ENCODE measurements at places on chromosomes 16 and 17.
A peak's percentile ranks its signal among the peaks of the same experiment; 100 is the strongest.

- H3K36me3 ChIP-seq: peaks cover 9% of the 10 kb centered on the region
- H3K4me3 ChIP-seq: no peak overlapping the region
- H3K4me1 ChIP-seq: no peaks in the 10 kb centered on the region
- DNase-seq: no peak
- no peaks in the 10 kb centered on the region for H3K27me3 ChIP-seq
Observed at GRCh38 chr17:18889658-18890057, 31.7 kb downstream of the PRPSAP2 start.

DNA sequence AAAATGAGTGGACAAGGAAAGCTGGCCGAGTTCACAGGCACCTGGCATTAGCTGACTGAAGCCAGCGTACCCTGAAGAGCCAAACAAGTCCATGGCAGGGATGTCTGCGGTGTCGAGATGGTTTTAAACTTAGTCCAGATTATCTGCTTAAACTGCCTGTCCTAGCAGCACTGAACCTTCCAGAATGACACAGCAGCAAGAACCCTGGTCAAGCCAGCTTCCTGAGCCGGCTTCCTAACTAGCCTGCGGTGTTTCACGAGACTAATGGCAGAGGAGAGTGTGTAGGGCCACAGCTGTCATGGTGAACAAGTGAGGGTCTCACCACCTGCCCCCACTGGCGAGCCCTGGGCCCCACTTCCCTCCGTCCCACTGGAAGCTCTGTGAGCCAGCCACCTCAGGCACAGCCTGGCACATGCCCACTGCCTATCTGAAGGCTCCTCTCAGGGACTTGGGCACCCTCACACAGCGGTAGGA lies 28.8 kb upstream of the MTSS2 start:
- no peaks in the 10 kb centered on the region for H3K36me3 ChIP-seq
- H3K27ac ChIP-seq: no peak overlapping the region
- no peak overlapping the region for H3K4me3 ChIP-seq
- H3K27me3 ChIP-seq: no peaks in the 10 kb centered on the region
- H3K4me1 ChIP-seq: no peaks in the 10 kb centered on the region

DNA sequence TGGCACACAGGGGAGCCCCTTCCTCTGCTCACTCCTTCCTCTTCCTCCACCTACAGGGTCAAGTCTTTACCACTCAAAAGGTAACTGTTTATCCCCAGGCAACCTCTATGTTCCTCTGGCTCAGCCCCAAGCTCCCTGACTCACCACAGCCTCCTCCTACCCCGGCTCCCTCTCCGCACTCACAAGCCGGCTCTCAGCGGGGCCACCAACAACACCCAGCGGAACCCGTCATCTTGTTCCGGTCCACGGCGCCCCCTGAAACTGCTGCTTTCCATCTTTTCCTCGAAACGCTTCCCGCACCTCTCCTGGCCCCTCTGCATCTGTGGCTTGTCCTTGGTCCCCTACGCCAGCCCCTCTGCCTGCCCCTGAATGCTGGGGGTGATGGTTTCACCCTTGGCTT lies 58.4 kb downstream of the NXN start:
- peaks cover 21% of the 10 kb centered on the region for H3K4me1 ChIP-seq
- H3K27ac ChIP-seq: peak overlapping the region; percentile 5
- no peaks in the 10 kb centered on the region for H3K36me3 ChIP-seq
- H3K27me3 ChIP-seq: no peaks in the 10 kb centered on the region

GRCh38 chr17:40879026-40879425 lies 6.0 kb downstream of the KRT20 start:
- no peak overlapping the region for H3K27ac ChIP-seq
- H3K4me1 ChIP-seq: peaks cover 4% of the 10 kb centered on the region
- no peak for DNase-seq
- no peaks in the 10 kb centered on the region for H3K27me3 ChIP-seq
- H3K4me3 ChIP-seq: no peak overlapping the region

DNA sequence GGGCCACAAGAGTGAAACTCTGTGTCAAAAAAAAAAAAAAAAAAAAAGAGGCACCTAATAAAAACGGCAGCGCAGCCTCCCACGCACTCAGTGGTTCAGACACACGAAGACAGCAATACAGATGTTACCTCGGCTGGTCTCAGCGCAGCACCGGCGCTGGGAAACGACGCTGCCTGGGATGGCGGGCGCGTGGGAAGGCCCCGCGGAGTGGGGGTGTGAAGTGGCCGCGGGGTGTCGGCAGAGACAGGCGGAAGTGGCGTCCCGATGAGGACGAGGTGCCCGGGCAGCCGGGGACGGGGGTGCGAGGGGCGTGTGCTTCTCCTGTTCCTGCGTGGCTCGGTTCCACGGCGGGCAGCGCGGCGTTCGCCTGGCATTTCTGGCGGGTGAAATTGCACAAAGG lies 179.4 kb downstream of the BANP start:
- H3K27me3 ChIP-seq: no peaks in the 10 kb centered on the region
- no peak overlapping the region for H3K27ac ChIP-seq
- no peaks in the 10 kb centered on the region for H3K4me1 ChIP-seq
- DNase-seq: no peak

- no peaks in the 10 kb centered on the region for H3K27me3 ChIP-seq
- H3K36me3 ChIP-seq: no peaks in the 10 kb centered on the region
- DNase-seq: no peak
- H3K27ac ChIP-seq: no peak overlapping the region
Observed at GRCh38 chr17:44892250-44892649, 7.0 kb downstream of the EFTUD2 start.

GRCh38 chr16:87017371-87018012 lies 299.7 kb downstream of the C16orf95 start:
- no peaks in the 10 kb centered on the region for H3K36me3 ChIP-seq
- DNase-seq: no peak
- H3K27ac ChIP-seq: no peak overlapping the region
- no peaks in the 10 kb centered on the region for H3K27me3 ChIP-seq
- H3K4me3 ChIP-seq: no peak overlapping the region

GRCh38 chr17:55336426-55336825 lies 71.7 kb downstream of the HLF start:
- no peak for DNase-seq
- no peak overlapping the region for H3K4me3 ChIP-seq
- no peaks in the 10 kb centered on the region for H3K27me3 ChIP-seq

DNA sequence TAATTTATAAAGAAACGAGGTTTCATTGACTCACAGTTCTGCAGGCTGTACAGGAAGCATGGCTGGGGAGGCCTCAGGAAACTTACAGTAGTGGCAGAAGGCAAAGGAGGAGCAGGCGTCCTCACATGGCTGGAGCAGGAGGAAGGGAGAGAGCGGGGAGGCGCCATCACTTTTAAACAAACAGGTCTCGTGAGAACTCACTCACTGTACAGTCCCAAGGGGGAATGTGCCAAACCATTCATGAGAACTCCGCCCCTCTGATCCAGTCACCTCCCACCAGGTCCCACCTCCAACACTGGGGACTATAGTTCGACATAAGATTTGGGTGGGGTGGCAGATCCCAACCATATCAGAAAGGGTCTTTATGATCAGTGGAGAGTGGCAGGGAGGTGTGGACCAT lies 392.4 kb upstream of the TNRC6C start:
- no peaks in the 10 kb centered on the region for H3K27me3 ChIP-seq
- H3K36me3 ChIP-seq: no peaks in the 10 kb centered on the region
- no peak overlapping the region for H3K27ac ChIP-seq
- no peak for DNase-seq
- no peaks in the 10 kb centered on the region for H3K4me1 ChIP-seq
